Epithelial cell of esophagus (primary cell): ENCODE measurements at places on chromosomes 16 and 17.

GRCh38 chr16:81796035-81796434 is 16.9 kb downstream of the PLCG2 start:
- DNase-seq: no peak

DNA sequence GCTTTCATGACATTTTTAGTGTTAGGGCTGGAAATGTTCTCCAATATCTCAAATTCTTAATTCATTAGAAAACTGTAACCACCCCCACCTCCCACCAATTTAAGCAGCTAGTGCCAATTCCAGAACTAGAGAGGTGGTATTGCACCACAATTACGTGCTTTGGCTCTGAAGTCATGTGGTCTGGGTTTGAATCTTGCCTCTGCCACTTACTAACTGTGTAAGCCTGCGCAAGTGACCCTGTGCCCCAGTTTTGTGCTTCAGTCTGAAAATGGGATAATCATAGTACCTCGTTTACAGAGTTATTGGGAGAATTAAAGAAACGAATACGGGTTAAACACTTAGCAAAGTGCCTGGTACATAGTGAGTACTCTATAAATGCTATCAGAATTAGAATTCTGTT is 14.2 kb upstream of the MPHOSPH6 start:
- no peak for DNase-seq

- DNase-seq: peak; percentile 69
These were observed at the start of gene SPNS2 for GRCh38 chr17:4498461-4499397. Gene SPNS2 (plus strand): TSS chr17:4498881. CDS start chr17:4499048, 167 bp downstream.

DNA sequence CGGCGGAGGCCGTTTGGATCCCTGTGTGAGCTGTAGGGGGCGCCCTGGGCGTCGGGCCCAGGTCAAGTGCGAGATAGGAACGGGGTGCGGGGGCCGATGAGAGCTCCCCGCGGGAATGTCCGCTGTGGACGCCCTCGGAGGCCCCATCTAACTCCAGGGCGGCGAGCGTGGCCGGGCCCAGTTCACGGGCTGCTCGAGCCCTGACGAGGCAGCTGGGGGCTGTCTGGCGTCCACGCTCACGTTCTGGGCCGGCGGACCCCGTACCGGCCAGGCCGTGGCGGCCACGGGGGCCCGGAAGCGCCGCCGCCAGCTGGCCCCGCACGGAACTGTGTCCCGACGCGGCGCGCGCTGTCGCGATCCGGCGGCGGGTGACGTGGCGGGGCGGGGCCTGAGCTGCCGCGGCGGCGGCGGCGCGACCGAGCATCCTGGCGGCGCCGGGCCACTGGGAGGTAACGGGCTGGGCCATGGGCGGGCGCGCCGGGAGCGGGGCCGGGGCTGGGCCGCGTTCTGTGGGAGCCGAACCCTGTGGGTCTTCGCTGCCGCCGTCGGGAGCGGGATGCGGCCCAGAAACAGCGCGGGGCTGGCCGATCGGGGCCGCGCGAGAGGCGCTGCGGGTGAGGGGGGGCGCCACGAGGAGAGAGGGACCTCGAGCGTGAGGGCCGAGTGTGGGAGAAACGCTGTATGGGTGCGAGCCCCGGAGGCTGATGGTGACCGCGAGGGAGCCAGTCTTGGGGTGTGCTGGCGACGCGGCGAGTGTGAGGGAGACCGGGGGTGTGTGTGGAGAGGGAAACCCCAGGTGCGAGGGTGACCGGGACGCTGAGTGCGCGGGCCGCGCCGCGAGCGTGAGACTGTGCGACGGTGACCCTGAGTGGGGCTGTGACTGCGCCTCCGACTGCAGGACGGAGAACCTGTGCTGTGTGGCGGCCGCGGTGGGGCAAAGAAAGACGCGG is at the start of gene SLC7A6:
Gene SLC7A6 (plus strand): TSS at position 399 of the 950 bp plus-strand sequence. CDS start 10,201 bp downstream, outside the sequence.
- DNase-seq: peak; percentile 67

DNA sequence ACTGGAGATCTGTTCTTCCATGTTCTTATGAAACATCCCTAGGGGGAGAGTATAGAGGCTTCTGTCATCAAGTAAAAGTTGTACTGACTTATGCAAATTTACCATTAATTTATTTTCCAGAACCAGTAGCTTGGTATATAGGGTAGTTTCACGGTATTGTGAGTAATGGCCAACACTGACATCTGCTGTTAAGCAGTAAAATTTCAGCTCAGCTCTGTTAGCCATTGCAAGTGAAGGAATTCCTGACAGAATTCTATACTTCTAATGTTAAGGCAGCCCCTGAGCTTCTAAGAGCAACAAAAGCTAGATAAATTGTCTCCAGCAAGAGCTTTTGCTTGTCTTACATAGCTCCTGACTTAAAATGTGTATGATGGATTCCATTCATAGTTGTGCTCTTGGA is 613.5 kb upstream of the C16orf82 start:
- no peak for DNase-seq

GRCh38 chr17:78496311-78496710 is 80.9 kb downstream of the DNAH17 start:
- DNase-seq: no peak

DNA sequence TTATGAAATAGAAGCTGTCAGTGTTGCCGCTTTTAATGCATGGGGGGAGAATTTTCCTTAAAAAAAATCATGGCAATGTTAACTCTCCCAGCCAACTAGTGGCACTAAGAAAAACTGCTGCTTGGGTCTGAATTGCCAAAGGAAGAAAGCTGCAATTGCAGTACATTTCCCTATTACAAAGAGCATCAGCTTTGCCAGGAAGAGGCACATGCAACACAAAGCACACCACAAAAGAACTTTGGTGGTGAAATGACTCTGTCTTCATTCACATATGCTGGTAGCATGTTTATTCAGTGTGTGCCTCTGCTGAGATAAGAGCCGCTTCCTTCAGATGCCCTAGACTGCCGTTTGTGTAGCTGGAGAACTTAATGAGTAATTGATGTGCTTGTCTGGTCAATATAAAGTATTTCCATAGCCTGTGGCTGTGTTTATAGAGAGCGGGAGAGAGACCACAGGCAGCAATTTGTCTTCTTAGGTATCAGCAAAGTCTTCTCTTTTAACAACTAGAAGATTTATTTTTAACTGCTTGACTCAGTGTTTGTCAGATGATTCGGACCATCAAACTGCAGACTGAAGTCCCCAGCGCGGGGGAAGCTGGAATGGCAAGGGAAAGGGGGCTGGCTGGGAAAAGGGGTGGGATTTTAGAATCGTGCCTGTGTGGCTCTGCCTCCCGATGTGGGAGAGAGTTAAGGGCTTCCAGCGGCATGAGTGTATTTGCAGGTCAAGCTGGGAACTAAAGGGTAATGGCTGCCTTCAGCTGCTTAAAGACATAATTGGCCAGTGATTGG is 115.1 kb downstream of the MRTFB start:
- peak; percentile 26 for DNase-seq

DNA sequence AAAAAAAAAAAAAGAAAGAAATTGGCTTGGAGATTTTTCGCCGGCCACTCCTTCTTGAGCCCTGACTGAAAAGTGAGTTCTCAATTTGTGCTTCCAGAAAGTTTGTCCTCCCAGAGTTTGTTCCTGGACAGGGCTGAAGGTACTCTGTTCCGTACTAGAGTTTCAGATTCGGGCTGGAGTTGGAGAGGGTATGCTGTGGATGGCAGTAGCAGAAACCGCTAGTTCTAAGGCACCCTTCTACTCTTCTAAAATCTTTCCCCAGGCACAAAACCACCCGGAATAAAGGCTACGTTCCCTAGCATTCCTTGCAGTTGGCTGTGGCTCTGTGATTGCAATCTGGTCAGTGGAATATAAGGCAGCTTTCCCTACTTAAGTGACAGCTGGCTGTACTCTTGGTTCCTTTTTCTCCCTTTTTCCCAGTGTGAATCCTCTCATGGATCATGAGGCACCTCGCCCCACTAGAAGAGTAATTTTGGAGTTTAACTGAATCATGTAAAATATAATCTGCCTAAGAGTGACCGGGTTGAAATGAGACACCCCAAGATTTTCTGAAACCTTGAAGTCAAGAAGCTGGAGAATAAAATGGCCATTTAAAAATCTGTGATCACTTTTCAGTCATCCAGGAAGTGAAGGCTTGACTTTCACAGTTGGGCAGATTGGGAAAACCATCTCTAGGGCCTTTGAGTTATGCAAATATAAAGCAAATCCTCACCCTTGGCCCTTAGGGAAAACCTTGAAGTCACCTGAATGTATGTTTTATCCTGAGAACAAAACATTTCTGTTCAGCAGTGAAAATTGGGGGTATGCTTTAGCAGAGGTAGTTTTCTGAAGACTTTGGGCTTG is 901 bp upstream of the HEATR6 start:
- DNase-seq: no peak

DNA sequence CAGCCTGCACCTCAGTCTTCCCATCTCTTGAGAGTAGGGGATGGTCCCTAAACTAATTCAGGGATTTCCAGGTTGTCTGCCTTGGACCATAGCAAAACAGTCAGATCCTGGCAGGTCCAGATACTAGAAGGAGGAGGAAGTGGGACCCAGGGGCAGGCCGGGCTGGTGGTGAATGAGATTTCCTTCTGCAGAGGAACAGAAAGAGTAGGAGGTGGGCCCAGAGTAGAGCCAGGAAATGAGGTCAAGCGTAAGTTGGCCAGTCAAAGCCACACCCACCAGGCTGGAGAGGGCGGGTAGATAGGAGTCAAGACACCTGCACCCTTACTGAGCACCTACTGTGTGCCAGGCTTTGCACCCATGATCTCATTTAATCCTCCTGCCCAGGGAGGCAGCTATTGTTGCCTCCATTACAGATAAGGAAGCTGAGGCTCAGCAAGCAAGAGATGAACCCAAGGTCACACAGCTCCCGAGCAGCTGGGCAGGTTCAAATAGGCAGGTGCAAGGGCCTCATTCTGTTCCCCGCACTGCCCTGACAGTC is 2.6 kb downstream of the CDH5 start:
- DNase-seq: no peak

GRCh38 chr17:77383613-77384608 is 243.1 kb downstream of the SEC14L1 start:
- peak; percentile 34 for DNase-seq

- peak; percentile 11 for DNase-seq
These were observed 94.5 kb downstream of the PCTP start for GRCh38 chr17:55845385-55845784.

DNA sequence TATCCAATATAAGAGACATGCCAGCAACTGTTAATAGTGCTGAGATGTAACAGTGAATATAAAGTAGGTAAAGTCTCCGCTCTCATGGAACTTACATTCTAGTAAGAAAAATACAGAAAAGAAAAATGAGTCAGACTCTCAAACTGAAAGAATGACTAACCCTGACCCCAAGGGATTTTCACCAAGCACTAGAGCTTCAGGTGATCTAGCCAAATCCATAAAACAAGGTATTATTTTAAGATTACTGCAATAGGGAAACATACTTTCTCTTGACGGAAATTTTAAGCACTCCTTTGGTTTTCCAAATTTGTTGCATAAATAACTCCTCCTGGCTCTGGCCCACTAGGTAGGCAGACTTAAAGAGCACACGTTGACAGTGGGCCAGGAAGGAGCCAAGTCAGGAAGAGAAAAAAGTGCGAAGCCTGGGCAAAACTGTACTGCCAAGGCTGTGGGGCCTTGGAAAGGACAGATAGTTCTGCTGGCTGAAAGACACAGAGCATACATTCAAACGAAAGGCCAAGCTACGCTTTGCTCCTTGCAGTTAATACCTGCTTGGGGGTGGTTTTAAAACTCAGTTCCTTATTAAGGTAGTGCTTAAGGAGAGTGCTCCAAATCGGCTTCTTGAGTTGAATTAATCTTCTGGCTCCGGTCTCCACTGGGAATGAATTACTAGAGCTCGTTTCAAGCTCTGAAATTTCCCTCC is 1.4 kb downstream of the GOT2 start:
- DNase-seq: peak; percentile 77

GRCh38 chr16:77331043-77331442 is 103.8 kb downstream of the ADAMTS18 start:
- no peak for DNase-seq

- peak; percentile 45 for DNase-seq
These were observed 24.4 kb downstream of the NAA60 start for GRCh38 chr16:3467921-3468320.

DNA sequence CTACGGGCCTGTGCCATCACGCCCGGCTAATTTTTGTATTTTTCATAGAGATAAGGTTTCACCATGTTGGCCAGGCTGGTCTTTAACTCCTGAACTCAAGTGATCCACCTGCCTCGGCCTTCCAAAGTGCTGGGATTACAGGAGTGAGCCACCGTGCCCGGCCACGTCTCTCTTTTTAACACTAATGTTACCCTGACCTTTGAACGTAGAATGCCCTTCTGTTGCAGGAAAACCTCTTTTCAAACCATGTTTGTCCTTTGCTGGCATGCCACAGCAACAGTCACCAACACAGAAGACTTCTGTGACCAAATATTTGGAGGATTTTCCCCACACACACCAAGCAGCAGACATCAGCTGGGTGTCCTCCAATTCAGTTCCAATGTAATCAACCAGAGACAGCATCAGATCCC is 7.8 kb upstream of the HSD17B1 start:
- DNase-seq: no peak

GRCh38 chr17:45031231-45032173 is 19.9 kb downstream of the DCAKD start:
- DNase-seq: no peak

- peak; percentile 71 for DNase-seq
These were observed 37.1 kb downstream of the AMFR start for GRCh38 chr16:56388209-56388608.

DNA sequence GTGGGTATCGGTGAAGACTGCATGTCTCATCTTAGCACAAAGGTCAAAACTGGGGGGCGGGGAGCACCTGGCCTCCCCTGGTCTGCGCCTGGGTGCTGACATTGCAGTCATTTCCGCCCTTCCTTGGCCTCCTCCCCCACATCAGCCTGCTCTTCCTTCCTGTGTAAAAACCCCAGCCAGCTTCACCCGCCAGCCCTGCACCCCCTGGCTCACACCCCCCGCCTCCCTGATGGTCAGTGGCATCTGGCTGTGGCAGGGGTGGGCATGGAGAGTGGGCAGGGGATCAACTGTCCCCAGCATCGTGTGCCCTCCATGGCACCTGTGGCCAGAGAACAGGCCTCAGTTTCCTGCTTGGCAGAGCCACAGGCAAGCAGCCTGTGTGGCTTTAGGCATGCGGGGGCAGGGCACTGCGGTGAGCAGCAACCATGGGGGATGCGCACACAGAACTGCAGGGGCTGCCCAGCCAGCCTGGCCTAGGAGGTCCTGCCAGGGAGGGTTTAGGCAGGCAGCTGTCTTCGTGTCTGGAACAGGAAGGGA is 26.5 kb upstream of the LASP1NB start:
- DNase-seq: no peak
